ENCODE measurements at places on chromosomes 7 and 10.

- DNase-seq = no peak
Measured at GRCh38 chr10:132102071-132102716, 36.4 kb downstream of the JAKMIP3 start.

- DNase-seq = no peak
Measured at GRCh38 chr7:44225566-44226395, 25.0 kb downstream of the YKT6 start.

DNA sequence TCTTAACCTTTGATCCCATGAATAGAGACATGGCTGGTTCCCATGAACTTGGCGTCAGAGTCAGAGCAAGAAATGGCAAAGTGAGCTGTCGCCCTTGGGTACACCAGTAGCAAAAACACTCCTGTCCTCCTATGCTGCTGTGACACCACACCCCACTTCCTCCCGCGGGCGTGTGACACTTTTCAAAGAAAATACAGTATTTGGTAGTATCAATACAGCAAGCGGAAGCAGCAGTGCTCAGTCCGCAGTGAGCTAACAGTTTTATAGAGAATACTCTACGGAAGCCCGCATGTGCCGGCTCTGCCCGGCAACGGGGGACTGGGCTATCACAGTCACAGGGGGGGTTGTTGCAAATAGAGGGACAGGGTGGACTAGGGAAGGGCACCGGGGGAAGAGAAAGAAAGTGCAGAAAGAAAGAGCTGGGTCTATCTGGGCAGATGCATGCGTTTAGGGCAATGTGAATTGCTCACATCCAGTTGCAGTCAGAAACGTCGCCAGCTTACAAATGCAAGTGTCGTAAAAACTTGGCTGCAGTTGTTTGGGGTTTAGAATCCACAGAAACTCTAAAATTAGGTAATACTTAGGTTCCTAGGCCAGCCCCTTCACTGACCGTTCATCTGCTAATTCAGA is 49.8 kb downstream of the PRKCQ start:
- DNase-seq = no peak

GRCh38 chr10:6274484-6274883 is 71.8 kb downstream of the PFKFB3 start:
- DNase-seq = peak; percentile 52

GRCh38 chr10:3231951-3232730 is 59.6 kb upstream of the PITRM1 start:
- no peak for DNase-seq

DNA sequence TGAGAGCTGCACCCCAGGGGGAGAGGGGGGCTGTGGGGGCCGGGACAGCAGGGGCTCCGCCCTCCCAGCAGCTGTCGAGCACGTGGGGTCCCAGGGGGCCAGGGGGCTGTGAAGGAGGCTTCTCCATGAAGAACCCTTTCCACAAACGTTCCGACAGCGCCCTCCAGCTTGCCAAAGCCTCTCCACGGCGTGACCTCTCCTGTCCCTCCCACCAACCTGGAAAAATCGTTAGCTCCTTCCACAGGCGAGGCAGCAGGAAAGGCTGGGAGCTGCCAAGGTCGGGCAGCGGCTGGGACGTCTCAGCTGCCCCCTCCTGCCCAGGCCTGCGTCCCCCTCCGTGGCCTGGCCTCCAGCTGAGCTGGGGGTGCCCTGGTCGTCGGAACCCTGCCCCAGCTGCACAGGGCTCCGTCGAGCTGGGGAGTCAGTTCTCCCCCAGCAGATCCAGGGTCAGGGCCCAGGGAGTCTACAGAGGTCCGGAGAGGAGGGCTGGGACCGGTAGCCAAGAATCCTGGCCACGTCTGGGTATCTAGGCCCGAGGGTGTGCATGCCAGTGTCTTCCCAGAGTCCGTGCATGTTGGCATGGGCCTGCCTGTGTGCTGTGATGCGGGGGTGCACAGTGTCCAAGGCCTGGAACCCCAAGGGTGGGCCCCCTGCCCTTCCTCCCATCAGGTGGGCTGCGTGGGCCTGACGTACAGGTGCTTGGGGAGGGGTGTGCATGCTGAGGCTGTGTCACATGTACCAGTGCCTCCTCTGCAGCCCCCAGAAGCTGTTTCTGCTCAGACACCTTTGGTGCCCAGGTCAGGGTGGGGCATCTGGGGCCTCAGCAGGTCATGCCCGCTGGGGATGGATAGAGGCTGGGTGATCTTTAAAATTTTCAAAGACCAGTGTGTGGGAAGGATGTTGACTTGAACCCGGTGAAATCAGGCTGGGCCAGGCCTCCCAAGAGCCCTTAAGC is 66.5 kb downstream of the UNCX start:
- DNase-seq = no peak

DNA sequence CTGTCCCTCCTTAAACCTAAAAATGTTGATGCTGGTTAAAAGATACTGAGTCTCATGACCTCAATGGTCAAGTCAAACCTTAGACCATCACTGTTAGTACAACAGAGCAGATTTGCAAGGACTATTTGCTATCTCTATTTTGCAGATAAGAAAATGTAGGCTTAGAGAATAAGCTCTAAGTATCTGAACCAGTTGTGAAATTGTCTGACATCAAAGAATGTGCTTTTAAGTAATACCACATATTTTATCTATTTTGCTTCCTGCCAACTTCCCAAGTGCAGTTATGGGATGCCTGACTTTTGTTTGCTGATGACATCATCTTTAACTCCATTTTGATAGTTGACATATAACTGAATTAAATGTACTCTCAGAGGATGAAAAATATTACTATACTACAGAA is 83.6 kb upstream of the TMEM106B start:
- no peak for DNase-seq

DNA sequence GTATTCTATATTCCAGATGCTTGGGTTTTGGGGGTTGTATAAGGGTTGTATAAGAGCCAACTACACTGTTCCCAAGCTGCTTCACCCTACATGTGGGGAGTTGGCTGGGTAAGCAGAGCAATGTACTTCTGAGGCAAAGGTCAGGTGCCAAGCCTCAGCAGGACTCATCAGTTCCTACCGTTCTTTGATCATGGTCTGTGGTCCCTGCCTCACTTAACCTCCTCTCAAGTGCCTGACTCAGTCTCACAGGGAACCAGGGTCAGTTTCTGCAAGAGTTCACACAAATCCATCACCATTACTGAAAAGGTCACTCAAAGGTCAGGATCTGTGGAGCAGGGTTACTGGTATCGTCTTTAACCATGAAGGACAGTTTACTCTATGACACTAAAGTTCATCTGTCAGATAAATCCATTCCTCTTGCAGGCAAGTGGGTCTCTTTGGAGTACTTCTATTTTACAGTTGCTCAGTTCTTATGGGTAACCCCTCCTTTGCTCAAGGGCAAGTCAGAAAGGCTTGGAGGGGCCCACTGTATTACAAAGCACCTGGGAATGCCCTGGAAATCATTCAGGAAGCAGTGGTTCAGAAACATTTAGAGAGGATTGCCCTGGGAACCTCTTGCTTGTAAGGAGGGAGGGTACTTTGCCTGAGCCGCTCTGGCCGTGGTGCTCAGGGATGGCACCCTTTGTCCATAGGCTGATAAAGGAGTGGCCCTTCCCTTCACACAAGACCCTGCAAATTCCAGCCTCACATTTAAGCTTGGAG is 184.3 kb upstream of the CDCA7L start:
- no peak for DNase-seq

DNA sequence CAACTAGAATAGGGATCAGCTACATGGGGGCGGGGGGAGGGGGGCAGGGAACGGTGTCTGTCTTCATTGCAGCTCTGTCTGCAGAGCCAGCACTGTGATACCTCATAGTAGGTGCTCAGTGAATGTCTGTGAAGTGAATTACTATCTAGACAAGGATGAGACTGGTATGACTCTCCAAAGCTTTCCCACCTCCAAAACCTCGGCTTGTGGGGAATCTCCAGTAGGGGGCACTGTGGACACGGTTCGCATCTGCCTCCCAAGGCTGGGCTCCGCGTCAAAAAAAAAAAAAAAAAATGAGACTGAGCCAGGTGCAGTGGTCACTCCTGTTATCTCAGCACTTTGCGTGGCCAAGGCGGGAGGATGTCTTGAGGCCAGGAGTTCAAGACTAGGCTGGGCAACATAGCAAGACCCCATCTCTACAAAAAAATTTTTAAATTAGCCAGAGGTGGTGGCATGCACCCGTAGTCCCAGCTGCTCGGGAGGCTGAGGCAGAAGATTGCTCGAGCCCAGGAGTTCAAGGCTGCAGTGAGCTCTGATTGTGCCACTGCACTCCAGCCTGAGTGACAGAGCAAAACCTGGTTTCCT is 9.6 kb downstream of the TRIM56 start:
- peak; percentile 46 for DNase-seq

DNA sequence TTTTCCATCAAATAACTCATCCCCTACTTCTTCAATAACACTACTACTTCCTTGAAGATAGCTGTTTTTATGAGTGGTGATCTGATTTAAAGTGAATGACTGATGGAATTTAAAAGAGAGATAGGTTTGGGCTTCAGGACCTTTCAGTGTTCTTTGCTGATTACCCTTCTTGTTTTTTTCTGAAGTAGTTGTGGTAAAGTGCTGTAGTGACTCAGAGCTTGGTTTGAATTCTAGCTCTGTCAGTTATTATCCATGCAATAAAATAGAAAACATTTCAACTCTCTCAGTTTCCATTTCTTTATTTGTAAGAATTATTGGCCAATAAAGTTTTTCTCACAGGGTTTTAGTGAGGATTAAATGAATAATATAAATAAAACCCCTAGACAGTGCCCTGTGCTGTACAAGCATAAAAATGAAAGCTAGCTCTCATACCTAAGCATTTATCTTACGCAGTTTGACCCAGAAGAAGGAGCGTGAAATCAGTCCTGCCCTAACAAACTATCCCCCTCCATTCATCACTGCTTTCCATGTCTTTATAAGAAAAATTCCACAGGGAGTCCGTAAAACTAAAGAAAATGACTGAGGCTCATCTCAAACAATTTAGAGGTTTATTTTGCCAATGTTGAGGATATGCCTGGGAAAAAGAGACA is 25.1 kb upstream of the AKAP9 start:
- DNase-seq = no peak

GRCh38 chr10:103525901-103526300 is 32.4 kb downstream of the NEURL1 start:
- no peak for DNase-seq

DNA sequence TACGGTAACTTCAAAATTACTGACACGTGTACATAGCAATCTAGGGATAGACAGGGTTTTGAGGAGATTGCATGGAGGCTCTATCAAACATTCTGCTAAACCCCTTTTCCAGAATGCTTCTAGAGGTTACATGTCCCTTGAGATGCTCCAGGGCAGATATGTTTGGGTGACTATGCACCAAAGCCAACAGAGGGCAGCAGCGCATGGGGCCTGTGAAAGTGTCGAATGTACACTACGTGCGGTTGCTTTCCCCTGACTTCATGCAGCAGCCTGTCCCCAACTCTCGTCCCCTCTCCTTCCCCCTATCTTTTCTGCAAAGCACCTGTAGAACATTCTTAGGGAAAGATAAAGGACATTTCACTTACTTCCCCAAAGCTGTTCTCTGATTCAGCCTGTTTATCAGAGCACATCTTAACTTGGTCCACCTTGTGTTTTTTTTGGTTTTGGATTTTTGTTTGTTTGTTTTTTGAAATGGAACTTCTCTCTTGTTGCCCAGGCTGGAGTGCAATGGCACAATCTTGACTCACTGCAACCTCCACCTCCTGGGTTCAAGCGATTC is 90.2 kb downstream of the UBE3C start:
- DNase-seq = no peak

GRCh38 chr10:92119340-92119739 is 171.5 kb downstream of the CPEB3 start:
- no peak for DNase-seq

DNA sequence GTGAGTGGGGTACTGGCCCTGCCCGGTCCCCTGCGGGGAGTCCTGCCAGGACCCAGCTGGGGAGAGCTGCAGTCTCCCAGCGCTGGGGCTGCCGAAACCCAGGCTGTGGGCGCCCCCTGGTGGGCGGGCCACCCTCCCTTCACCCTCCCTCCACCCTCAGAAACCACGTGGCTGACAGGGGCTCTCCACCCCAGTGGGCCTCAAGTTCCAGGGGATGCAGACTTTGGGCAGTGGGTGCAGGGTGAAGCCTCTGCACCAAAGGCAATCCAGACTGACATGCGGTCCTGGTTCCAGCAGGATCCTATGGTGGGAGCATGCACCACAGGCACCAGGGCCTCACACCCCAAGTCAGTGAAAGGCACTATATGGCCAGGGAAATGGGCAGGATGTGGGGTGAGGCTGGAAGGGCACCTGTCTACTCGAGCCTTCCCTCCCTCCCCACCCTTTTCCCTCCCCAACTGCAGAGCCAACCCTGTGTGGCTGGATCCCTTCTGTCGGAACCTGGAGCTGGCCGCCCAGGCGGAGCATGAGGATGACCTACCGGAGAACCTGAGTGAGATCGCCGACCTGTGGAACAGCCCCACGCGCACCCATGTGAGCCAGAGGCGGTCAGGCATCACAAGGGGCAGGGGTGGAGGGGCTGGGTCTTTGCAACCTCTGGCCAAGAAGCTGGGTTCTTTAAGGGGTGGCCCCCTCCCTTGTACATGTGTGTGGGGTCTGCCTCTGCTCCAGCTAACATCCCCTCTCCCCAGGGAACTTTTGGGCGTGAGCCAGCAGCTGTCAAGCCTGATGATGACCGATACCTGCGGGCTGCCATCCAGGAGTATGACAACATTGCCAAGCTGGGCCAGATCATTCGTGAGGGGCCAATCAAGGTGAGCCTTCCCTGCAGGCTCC is 38.8 kb downstream of the PSAP start:
- DNase-seq = peak; percentile 56

DNA sequence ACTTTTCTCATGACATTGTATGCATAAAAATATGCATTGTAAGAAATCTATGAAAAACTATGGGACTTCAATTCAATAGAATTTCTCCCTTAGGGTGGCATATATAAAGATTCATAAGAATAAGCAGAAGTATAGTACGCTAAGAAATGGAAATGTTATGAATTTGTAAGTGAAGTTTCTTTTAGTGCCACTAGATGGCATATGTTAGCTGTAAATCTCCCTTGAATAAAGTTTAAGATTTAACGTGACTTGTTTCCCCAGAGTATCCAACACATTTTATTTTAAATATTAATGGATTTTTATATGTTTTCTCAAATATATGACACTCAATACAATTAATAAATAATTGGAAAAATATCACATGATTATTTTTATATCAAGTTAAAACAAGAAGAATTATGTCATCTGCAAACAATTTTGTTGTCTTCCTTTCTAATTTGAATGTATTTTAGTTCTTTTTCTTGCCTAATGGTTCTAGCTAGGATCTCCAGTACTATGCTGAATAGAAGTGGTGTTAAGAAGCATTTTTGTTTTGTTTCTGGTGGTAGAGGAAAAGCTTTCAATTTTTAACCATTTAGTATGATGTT is 287.2 kb downstream of the HGF start:
- peak; percentile 46 for DNase-seq

DNA sequence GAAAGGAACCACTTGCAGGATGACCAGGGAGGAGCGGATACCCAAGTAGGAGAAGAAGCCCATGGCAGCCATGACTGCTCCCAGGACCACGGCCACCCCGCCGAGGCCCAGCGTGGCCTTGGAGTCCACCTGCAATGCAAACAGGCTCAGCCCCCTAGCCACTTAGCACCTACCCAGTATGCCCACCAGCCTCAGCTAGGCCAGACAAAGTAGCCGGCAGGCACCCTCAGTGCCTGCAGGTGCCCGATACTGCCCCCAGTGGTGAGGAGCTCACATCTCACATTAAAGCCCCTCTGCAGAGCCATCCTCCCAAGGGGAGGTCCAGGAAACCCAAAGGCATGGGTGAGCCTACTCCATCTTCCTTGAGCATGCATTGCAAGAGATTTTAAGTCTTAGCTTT is 6.6 kb downstream of the NPC1L1 start:
- peak; percentile 56 for DNase-seq

- DNase-seq = no peak
Measured at GRCh38 chr10:131532291-131532690, 220.8 kb upstream of the TCERG1L start.
